Activated CD8-positive, alpha-beta memory T cell treated with anti-CD3 and anti-CD28 coated beads for 1 hour (primary cell): ENCODE measurements at places on chromosomes 6 and 20.

GRCh38 chr20:11274141-11274594 lies 600.4 kb upstream of the JAG1 start:
- DNase-seq, result no peak

GRCh38 chr6:16576451-16577368 lies 184.6 kb downstream of the ATXN1 start:
- no peak for DNase-seq

DNA sequence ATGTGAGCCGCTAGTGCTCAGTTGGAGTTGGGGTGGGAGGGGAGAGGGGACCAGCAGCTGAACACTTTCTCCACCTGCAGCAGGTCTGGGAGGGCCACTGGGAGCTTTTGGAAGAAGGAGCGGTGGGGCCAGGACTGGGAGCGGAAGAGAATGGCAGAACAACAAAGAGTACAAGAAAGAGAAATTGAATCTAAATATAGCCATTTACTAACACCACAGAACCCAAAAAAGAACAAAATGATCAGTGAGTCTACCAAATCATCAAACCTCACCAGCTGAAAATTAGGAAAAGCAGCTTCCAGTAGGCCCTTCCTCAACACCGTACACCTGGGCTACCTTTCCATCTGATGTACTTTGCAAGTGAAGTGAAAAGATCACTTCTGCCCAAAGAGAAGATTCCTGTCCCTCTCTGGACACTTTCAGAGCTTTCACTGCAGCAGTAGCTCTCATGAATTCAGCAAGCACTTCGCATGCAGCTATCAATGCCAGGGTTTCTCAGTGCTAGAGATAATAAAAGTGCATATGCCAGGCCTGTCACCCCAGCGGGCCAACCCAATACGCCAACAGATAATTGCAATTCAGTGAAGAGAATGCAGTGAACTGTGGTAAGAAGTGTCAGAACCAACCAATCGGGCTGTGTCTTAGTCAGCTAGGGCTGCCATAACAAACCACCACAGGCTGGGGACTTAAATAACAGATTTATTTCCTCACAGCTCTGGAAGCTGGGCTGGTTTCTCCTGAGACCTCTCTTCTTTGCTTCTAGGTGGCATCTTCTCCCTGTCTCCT lies 597 bp downstream of the LY86 start:
- no peak for DNase-seq

DNA sequence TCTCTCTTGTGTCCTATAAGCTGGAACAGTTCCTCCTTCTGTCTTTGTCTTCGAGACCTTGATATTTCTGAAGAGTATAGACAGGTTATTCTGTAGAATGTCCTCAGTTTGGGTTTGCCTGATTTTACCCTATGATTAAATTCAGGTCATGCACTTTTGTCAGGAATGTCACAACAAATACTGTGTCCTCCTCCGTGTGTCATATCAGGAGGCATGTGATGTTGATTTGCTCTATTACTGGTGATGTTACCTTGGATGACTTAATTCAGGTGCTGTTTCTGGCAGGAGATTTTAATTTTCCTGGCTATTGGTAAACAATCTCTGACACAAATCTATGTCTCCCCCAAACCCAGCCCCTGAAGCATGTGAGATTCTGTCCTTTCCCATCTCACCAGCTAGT lies 33.3 kb upstream of the CHMP4B start:
- no peak for DNase-seq
